A375 (cell line): ENCODE measurements at places on chromosomes 7 and 10. TPM values are rescaled to one million over a fixed set of nuclear protein-coding genes. Genes with fewer than 3 reads are reported as not detected.

The OR2A1 gene
- total RNA-seq: not detected in 2 replicates

The BNIP3 gene
- total RNA-seq: 120 and 153 TPM in 2 replicates

The CTAGE6 gene
- not detected in 2 replicates for total RNA-seq

The MMP21 gene
- total RNA-seq: 0.19 TPM in 1 of 2 replicates, not detected in the other

The BMPER gene
- 0.04 and 0.37 TPM in 2 replicates for total RNA-seq

The GPR85 gene
- total RNA-seq: 0.74 and 0.83 TPM in 2 replicates

The CCL26 gene
- 0.57 and 0.88 TPM in 2 replicates for total RNA-seq

The ZNF488 gene
- total RNA-seq: 0.15 and 0.32 TPM in 2 replicates

The PNLIPRP2 gene
- not detected in 2 replicates for total RNA-seq

The SPOCK2 gene
- 0.75 and 0.85 TPM in 2 replicates for total RNA-seq

The MMRN2 gene
- 4.1 and 6.3 TPM in 2 replicates for total RNA-seq

The POLR2J2 gene
- total RNA-seq: 5.3 and 7.0 TPM in 2 replicates

The HABP2 gene
- 0.08 TPM in 1 of 2 replicates, not detected in the other for total RNA-seq

The HMX2 gene
- not detected in 2 replicates for total RNA-seq

The SLC26A3 gene
- total RNA-seq: not detected in 2 replicates

The PTF1A gene
- not detected in 2 replicates for total RNA-seq

The SEMA4G gene
- 2.4 and 3.3 TPM in 2 replicates for total RNA-seq

The MCM10 gene
- total RNA-seq: 26.8 and 36.0 TPM in 2 replicates

The PNLIPRP1 gene
- total RNA-seq: not detected in 2 replicates

The WNT2 gene
- not detected in 2 replicates for total RNA-seq

The PRSS1 gene
- total RNA-seq: not detected in 2 replicates

The TDRD1 gene
- not detected in 2 replicates for total RNA-seq

The CALHM1 gene
- not detected in 2 replicates for total RNA-seq

The AIMP2 gene
- 65.5 and 67.9 TPM in 2 replicates for total RNA-seq

The CELF2 gene
- 1.8 and 2.2 TPM in 2 replicates for total RNA-seq

The NUTM2E gene
- total RNA-seq: not detected in 2 replicates

The LOXL4 gene
- total RNA-seq: 393 and 394 TPM in 2 replicates
